ENCODE measurements at places on chromosomes 3 and 15.

DNA sequence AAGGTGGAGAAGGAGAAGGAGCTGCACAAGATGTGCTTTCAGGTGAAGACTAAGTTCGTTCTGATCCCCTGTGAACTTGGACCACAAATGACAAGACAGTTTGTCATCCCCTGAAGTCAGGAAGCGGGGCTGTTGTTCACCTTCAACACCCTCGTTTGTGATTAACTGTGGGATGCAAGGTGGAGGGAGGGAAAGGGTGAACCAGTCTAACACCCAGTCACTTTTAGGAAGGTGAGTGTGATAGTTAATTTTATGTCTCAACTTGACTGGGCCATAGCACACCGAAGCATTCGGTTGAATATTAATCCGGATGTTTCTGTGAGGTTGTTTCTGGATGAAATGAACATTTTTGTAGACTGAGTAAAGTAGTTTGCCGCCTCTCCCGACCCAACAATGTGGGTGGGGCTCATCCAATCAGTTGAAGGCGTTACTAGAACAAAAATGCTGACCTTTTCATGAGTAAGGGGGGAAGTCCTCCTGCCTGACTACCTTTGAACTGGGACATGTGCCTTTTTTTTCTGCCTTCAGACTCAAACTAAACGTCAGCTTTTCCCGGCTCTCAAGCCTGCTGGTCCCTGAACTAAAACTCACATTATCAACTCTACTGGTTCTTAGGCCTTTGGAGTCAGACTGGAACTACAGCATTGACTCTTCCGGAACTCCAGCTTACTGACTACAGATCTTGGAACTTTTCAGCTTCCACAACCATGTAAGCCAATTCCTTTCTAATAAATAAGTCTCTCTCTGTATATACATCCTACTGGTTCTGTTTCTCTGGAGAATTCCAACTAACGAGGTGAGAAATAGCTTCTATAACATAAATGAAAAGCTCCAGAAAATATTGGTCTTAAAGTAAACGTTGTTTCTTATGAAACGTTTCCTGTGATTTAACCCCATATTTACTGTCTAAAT, 264.0 kb upstream of the SLITRK3 start:
- no peak for DNase-seq

DNA sequence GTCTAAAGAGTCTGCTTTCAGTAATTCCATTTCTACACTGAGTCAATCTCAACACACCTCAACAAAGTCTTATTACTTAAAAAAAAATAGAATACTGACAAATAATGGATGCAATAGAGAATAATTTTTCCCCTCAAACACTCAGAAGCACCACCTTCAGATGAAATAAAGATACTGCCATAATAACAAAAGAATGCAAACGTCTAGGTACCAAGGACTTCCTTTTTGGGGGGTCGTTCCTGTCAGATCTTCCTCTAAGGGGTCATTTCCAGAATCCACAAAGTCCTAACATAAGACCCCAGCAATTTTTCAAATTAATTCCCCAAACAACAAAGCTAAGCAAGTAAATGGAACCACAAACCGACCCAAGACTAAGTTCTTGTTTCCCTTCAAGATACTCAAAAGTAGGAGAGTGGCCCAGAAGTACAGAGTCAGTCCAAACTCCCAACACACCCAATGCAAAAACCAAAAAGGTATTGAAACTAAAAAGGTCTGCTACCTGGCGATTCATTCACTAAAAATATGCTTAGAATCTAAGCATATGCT, 1.3 kb downstream of the RYK start:
- DNase-seq, result no peak

GRCh38 chr3:129888771-129889170, 4.7 kb downstream of the TMCC1 start:
- DNase-seq, result no peak

DNA sequence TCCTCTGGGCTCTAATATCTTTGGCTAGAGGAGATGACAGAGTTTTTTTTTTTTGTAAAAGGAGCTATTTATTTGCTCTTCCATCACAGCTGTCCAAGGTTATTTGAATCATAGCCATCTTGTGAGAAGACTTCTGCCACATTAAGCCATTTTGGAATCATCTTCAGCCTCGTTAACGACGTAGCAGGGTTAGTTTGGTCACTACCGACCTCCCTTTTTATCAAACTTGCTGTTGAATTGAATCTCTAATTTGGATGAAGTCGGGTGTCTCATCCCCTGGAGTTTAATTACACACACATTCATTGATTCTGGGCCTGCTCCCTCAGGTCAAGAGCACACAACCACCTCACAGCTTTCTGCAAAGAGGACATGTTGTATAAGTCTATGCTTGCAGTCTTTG, 238.7 kb downstream of the CPNE4 start:
- no peak for DNase-seq

DNA sequence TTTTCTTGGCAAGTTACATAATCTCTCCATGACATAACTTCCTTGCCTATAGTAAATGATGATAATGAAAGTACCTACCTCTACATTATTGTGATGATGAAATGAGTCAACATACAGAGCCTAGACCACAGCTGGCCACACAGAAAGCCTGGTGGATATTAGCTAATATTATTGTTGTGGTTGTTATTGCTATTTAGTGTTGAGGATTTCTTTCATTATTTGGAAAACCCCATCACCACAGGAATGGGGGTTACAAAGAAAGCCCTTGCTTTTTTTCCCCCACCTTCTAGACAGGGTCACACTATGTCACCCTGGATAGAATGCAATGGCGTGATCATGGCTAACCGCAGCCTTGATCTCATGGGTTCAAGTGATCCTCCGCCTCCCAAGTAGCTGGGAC, 125.0 kb downstream of the PDZRN3 start:
- no peak for DNase-seq
